CD8-positive, alpha-beta memory T cell (primary cell): ENCODE measurements at places on chromosomes 16 and 17. TPM values are rescaled to one million over a fixed set of nuclear protein-coding genes. Genes with fewer than 3 reads are reported as not detected.

MPP3 gene
- total RNA-seq, result not detected

PITPNM3 gene
- 0.50 TPM for total RNA-seq

NPW gene
- 12.5 TPM for total RNA-seq

CACNG5 gene
- not detected for total RNA-seq

ABCC6 gene
- total RNA-seq, result not detected

RTN4RL1 gene
- 1.0 TPM for total RNA-seq

SPEM2 gene
- not detected for total RNA-seq

RNF222 gene
- total RNA-seq, result not detected

ITGAD gene
- total RNA-seq, result not detected

ZP2 gene
- total RNA-seq, result not detected

ITPRIPL2 gene
- total RNA-seq, result 15.8 TPM

GALK1 gene
- total RNA-seq, result 39.7 TPM

NPIPA5 gene
- 12.4 TPM for total RNA-seq

TBC1D3G gene
- total RNA-seq, result not detected

TRAP1 gene
- total RNA-seq, result 283 TPM

PRSS33 gene
- 0.15 TPM for total RNA-seq

MYBBP1A gene
- 157 TPM for total RNA-seq

ATP1B2 gene
- total RNA-seq, result 0.53 TPM

CLEC19A gene
- total RNA-seq, result not detected

SLFN12L gene
- 48.8 TPM for total RNA-seq

CA4 gene
- not detected for total RNA-seq

ZNF652 gene
- 11.5 TPM for total RNA-seq

TLCD3A gene
- 7.9 TPM for total RNA-seq

ABCA10 gene
- total RNA-seq, result 0.60 TPM

C16orf92 gene
- not detected for total RNA-seq

MGAT5B gene
- total RNA-seq, result 0.46 TPM

ZNF19 gene
- total RNA-seq, result 3.1 TPM

ALOX15 gene
- not detected for total RNA-seq

TEKT5 gene
- total RNA-seq, result not detected

CD300LF gene
- not detected for total RNA-seq

VTN gene
- total RNA-seq, result 0.18 TPM

C16orf96 gene
- total RNA-seq, result 0.11 TPM

MYH3 gene
- total RNA-seq, result 3.5 TPM

OTOP3 gene
- not detected for total RNA-seq

UTS2R gene
- total RNA-seq, result not detected

NPIPA2 gene
- 1.4 TPM for total RNA-seq

PIK3R5 gene
- 28.6 TPM for total RNA-seq

ZPBP2 gene
- 0.74 TPM for total RNA-seq

CNGB1 gene
- not detected for total RNA-seq

ANKFN1 gene
- total RNA-seq, result not detected

UBALD2 gene
- total RNA-seq, result 133 TPM

LGALS9C gene
- not detected for total RNA-seq

CCL15 gene
- not detected for total RNA-seq

BOLA2B gene
- 268 TPM for total RNA-seq

FA2H gene
- not detected for total RNA-seq

CA5A gene
- total RNA-seq, result not detected

TAT gene
- not detected for total RNA-seq

SLC5A11 gene
- 0.15 TPM for total RNA-seq

PIPOX gene
- total RNA-seq, result 1.8 TPM

TANC2 gene
- 6.8 TPM for total RNA-seq

DNAJA2 gene
- total RNA-seq, result 89.8 TPM

HBZ gene
- not detected for total RNA-seq

CCDC200 gene
- total RNA-seq, result not detected

MAPK7 gene
- total RNA-seq, result 15.1 TPM

OR3A3 gene
- not detected for total RNA-seq

PTGES3L gene
- 0.55 TPM for total RNA-seq

STH gene
- not detected for total RNA-seq

NPIPA8 gene
- 12.5 TPM for total RNA-seq

KRTAP17-1 gene
- total RNA-seq, result not detected
